Activated T-cell treated with anti-CD3 and anti-CD28 coated beads, Interleukin-2, amount 50 U/mL, for 24 hours (primary cell): ENCODE measurements at places on chromosomes 16 and 17.
A peak's percentile ranks its signal among the peaks of the same experiment; 100 is the strongest.

GRCh38 chr16:2048116-2048543, 345 bp downstream of the TSC2 start:
- DNase-seq, result no peak
- H3K4me3 ChIP-seq, result peak overlapping the region; percentile 93
- H3K27me3 ChIP-seq, result no peaks in the 10 kb centered on the region
- peak overlapping the region; percentile 85 for H3K27ac ChIP-seq

DNA sequence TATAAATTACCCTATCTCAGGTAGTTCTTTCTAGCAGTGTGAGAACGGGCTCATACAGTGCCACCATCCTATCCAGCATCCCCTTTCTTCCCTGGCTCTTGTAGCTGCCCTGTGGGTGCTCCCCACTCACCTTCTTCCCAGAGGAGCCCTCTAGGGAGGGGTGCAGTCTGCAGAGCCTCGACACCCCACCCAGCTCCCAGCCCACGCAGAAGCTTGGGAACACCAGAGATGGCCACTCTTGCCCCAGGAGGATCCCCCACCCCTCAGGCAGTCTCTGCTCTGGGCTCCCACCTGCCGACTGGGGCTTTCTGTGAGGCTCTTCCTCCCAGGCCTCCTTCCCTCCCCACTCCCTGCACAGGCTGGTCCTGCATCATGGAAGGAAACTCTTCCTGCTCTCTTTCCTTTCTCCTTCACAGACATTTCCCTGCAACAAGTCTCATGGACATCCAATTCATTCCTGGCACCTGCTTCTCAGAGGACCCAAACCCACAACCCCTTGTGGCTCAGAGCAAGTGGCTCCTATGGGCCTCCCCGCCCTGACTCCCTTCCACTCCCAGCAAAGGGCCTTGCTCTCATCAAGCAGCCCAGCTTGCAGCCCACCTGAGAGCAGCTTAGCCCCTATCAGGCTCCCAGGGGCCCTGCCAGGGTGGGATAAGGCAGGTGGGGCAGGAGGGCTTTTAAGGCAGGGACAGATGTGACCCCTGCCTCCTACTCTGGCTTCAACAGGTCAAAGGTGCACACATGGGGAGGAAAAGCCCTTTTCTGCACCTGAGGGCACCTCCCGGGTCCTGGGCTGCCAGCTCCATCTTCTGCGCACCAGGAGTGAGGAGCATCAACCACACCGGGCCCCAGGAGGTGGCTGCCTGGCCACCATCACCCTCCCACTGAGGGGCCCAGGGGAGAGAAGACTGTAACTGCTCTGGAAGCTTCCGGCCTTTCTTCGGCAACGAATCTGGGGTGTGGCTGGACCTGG, 263.8 kb upstream of the TNRC6C start:
- no peak for DNase-seq
- H3K27ac ChIP-seq, result peak overlapping the region; percentile 15
- no peak overlapping the region for H3K4me3 ChIP-seq
- peaks cover 36% of the 10 kb centered on the region for H3K4me1 ChIP-seq

DNA sequence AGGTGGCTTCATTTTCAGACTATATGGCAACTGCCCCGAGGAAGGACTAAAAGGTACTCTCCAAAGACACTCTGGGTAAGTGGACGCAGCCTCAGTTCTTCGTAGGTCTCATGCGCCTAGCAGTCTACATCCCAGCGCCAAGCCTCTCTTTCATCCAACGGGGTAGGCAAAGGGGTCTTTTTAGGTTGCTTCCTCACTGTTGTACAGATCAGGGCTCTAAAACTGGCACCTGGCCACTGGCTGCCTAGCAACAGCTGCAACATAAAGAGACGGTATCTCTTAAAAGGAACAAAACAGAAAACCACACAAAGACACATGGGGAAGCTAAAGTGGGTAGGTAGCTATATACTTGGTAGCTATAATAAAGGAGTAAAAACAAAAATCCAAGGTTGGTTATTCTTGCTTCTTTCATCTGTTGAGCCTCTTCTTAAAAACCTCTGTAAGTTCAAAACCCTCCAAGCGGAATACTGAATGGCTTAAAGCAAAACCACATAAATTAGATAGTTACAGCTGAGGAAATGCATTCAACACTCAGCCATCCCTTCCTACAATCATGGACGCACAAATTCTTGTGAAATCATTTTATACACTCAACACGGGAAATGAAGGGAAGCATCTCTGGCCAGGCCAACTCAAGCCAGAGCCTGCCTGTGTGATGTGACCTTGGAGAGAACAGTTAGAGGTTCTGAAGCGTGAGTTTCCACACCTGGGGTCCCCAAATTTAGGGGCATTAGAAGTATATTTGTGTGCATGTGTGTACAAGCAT, 22.7 kb downstream of the CYTH1 start:
- peaks cover 85% of the 10 kb centered on the region for H3K4me1 ChIP-seq
- no peaks in the 10 kb centered on the region for H3K27me3 ChIP-seq
- peak overlapping the region; percentile 71 for H3K4me3 ChIP-seq
- peak overlapping the region; percentile 97 for H3K27ac ChIP-seq

- no peak for DNase-seq
- H3K27ac ChIP-seq, result no peak overlapping the region
- H3K4me1 ChIP-seq, result peaks cover 30% of the 10 kb centered on the region
- H3K36me3 ChIP-seq, result no peaks in the 10 kb centered on the region
Observed at GRCh38 chr17:39736319-39737165, 1.2 kb upstream of the GRB7 start.

GRCh38 chr16:65572156-65572555, 450.3 kb upstream of the CDH11 start:
- no peaks in the 10 kb centered on the region for H3K36me3 ChIP-seq
- H3K27ac ChIP-seq, result no peak overlapping the region
- no peak for DNase-seq
- H3K4me1 ChIP-seq, result no peaks in the 10 kb centered on the region
- no peaks in the 10 kb centered on the region for H3K27me3 ChIP-seq

DNA sequence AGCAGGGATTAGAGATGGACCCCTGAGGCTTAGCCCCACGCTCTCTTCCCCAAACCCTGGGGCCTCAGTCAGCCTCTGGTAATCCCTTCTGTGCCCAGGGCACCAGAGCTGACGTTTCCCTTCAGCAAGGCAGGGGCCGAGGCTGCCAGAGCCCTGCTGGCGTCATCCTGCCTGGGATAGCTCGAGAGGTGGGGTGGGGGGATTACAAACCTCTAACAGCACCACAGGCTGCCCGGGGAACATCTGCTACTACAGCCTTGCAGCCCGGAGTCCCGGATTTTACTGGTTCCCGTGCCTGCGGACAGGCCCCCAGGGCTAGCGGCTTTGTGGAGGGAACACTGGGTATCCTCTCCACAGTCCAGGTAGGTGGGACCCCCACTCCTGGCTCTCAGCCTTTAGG, at the start of gene AANAT:
Gene AANAT, plus strand, starts transcription at position 238 of the 400 bp plus-strand sequence. CDS start 1,144 bp downstream, outside the sequence.
- no peak for DNase-seq
- H3K4me1 ChIP-seq, result peaks cover 2% of the 10 kb centered on the region
- H3K27me3 ChIP-seq, result no peaks in the 10 kb centered on the region
- peaks cover 17% of the 10 kb centered on the region for H3K36me3 ChIP-seq
- no peak within 1 kb of the TSS for H3K27ac ChIP-seq

DNA sequence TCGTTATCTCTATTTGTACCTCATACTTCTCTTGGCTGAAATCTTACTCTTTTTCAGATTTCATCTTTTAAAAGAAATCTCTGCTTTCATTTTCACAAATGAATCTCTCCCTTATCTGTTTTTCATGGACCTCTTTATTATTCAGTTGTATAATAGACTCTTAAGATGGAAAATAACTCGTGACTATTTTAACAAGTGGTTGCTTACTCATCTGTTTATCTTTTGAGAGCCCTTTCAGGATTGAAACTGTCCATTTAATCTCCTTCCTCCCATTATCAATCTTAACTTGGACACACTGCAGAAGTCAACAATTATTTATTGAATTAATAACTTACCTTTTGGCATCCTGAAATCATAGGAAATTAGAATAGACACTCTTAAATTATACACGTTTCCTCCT, 68.8 kb downstream of the ABCA8 start:
- no peaks in the 10 kb centered on the region for H3K27me3 ChIP-seq
- H3K36me3 ChIP-seq, result no peaks in the 10 kb centered on the region
- H3K4me1 ChIP-seq, result no peaks in the 10 kb centered on the region

GRCh38 chr16:57696240-57696639, 1.6 kb downstream of the DRC7 start:
- no peaks in the 10 kb centered on the region for H3K27me3 ChIP-seq
- H3K4me1 ChIP-seq, result peaks cover 4% of the 10 kb centered on the region
- no peak overlapping the region for H3K27ac ChIP-seq
- DNase-seq, result no peak
- H3K4me3 ChIP-seq, result no peak overlapping the region
- no peaks in the 10 kb centered on the region for H3K36me3 ChIP-seq

GRCh38 chr16:8594149-8594666, 3.9 kb upstream of the TMEM114 start:
- no peak overlapping the region for H3K4me3 ChIP-seq
- peaks cover 4% of the 10 kb centered on the region for H3K4me1 ChIP-seq
- H3K36me3 ChIP-seq, result no peaks in the 10 kb centered on the region
- DNase-seq, result no peak

DNA sequence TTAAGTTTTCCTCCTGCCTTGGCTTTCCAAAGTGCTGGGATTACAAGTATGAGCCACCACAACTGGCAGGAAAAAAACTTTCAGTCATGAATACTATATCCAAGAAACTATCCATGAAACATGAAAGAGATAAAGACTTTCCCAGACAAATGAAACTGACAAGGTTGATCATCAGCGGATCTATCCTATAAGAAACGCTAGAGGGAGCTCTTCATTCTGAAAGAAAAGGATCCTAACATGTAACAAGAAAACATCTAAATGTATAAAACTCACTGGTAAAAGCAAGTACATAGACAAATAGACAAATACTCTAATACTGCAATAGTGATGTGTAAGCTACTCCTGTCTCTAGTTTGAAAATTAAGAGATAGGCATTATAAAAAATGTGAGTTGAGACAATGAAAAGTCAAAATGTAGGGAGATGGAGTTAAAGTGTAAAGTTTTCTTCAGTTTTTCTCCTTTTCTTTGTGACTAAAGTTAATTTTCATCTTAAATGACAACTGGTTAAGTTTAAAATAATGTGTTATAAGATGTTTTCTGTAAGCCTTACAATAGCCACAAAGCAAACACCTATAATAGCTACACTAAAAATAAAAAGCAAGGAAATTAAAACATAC, 79.6 kb upstream of the TEKT1 start:
- H3K4me1 ChIP-seq, result peaks cover 16% of the 10 kb centered on the region
- no peak for DNase-seq
- H3K27me3 ChIP-seq, result peaks cover 5% of the 10 kb centered on the region
- no peak overlapping the region for H3K4me3 ChIP-seq
- H3K36me3 ChIP-seq, result no peaks in the 10 kb centered on the region
- H3K27ac ChIP-seq, result no peak overlapping the region

- DNase-seq, result no peak
- H3K4me3 ChIP-seq, result no peak overlapping the region
- peaks cover 12% of the 10 kb centered on the region for H3K27me3 ChIP-seq
- no peaks in the 10 kb centered on the region for H3K4me1 ChIP-seq
Observed at GRCh38 chr17:9052921-9053320, 31.6 kb downstream of the NTN1 start.

DNA sequence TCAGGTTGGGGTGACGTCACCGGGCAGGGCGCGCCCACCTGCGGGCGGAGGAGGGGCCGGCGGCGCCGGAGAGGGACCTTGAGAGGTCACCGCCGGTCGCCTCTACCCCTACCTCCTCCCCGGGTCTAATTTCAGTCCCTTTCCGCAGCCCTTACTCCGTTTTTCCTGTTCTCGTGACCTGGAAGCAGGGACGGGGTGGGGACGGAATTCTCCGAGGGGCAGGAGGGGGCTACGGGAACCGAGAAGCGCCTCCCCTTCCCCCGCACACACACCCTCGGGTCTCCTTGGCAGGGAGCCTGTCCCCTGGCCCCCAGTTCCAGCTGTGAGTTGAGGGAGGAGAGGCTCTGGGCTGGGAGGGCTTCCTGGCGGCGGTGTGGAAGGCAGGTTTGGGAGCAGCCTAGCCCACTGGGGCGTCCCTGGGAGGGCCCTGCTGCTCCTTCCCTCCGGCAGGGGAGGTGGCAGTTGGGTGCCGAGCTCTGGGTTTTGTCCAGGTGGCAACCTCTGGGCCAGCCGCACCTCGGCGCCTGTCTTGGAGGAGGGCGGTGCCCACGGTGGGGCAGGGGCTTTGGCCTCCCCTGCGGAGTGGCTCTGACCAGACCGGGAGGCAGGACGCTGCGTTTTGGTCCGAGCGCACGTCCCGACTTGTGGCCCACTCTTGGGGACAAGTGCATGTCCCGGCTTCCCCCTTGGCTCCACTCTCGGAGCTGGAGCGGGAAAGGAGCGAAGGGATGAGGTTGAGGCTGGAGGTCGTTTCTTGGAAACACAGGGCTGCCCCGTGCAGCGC, 773 bp downstream of the SYNGR3 start:
- DNase-seq, result peak; percentile 57
- H3K27me3 ChIP-seq, result peaks cover 29% of the 10 kb centered on the region
- H3K36me3 ChIP-seq, result peaks cover 21% of the 10 kb centered on the region
- peak overlapping the region; percentile 76 for H3K27ac ChIP-seq

DNA sequence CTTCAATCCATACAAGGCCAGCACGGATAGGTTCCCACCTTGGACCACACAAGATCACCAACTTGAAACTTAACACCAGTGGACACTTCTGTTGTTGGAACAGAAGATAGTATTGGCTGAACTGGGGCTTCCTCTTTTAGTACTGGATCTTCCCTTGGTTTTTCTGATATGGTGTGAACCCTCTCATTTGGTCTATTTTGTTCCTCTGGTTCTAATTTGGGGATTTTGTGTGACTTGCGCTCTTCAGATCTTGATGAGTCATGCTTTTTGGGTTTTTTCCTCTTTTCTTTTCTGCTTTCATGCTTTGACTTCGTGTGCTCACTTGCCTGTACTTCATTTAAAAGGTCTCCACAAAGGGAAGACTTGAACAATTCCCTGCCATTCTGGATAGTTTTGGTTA, 39.0 kb downstream of the SOST start:
- peaks cover 10% of the 10 kb centered on the region for H3K27me3 ChIP-seq
- no peak for DNase-seq
- H3K4me1 ChIP-seq, result peaks cover 19% of the 10 kb centered on the region
- no peaks in the 10 kb centered on the region for H3K36me3 ChIP-seq
- peak overlapping the region; percentile 97 for H3K27ac ChIP-seq
- H3K4me3 ChIP-seq, result peak overlapping the region; percentile 84

GRCh38 chr17:37671824-37672547, 28.7 kb upstream of the DDX52 start:
- no peak overlapping the region for H3K27ac ChIP-seq
- no peaks in the 10 kb centered on the region for H3K36me3 ChIP-seq
- H3K4me1 ChIP-seq, result no peaks in the 10 kb centered on the region
- H3K4me3 ChIP-seq, result no peak overlapping the region

DNA sequence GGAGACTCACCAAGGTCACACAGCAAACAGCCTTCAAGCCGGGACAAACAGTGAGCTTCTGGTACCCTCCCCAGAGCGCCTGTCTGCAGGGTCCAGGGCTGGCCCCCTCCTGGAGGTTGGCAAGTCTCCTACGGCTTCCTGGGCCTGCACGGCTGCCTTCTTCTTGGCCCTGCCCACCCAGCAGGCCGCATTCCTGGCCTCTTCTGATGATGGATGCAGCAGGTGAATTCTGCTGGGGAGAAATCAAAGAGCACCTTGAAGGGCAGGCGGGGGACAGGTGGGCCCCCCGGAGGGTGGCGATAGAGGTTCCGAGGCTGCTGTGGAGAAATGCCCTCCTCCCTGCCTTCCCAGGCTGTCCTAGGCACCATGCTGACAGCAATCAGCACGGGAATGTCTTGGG, 3.8 kb upstream of the NOS2 start:
- peaks cover 5% of the 10 kb centered on the region for H3K27me3 ChIP-seq
- H3K4me3 ChIP-seq, result no peak overlapping the region
- H3K4me1 ChIP-seq, result peaks cover 30% of the 10 kb centered on the region
- no peak for DNase-seq
- no peak overlapping the region for H3K27ac ChIP-seq
- no peaks in the 10 kb centered on the region for H3K36me3 ChIP-seq
